ENCODE measurements at places on chromosomes 11 and 22.

- no peak for DNase-seq
These were observed 5.7 kb downstream of the CHADL start for GRCh38 chr22:41234815-41235695.

- no peak for DNase-seq
These were observed 960.7 kb upstream of the RAG2 start for GRCh38 chr11:37558619-37559210.

DNA sequence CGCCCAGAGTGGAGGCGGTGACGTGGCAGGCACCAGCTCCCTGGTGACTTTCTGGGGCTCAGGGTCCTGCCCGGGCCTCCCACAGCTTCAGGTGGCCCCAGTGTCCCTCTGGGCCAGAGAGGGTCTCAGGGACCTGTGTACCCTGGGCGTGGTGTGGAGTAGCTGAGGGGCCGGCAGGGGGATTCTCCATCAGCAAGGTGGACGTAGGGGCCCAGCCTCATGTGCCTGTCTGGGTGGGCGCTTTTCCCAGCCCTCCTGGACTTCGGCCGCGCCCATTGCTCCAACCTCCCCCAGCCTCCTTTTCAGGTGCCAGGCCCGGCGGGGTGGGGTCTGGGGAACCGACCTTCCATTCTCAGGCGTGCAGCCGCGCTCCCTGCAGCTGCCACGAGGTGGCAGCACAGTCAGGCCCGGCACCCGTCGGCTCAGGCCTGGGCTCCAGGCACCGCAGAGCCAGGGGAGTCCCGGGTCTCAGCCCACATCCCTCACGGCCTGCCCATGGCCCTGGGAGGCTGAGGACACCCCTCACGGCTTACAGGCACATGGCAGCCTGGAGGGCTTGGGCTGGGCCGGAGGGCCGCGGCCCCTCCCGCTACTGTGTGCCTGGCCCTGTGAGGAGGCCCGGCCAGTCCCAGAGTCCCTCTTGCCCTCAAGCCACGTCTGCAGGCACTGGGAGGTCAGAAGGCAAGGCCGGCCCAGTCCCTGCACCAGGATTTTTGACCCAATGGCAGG is 19.9 kb upstream of the MUC5B start:
- peak; percentile 45 for DNase-seq

- DNase-seq, result no peak
These were observed 17.2 kb downstream of the TOB2 start for GRCh38 chr22:41429232-41429950.

DNA sequence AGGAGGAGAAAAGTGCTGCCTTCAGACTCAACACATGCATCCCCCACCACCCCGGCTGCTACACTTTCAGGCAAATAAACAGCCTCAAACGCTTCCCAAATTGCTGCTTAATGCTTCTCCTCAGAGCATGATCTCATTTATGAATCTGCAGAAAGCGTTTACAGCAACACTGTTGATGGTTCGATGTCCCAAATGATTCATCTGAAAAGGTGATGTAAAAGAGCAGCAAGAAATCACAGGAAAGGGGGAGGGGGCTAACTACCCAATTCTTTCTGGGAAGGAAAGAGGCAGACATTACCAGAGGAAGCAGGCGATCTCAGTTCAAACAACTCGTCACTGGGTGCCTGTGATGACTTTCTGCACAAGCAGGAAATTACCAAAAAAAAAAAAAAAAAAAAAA is 119.6 kb downstream of the TENM4 start:
- DNase-seq, result no peak

- no peak for DNase-seq
These were observed 39.7 kb upstream of the ACCSL start for GRCh38 chr11:44008088-44008501.

GRCh38 chr11:74397501-74398243 is 561 bp downstream of the PGM2L1 start:
- DNase-seq, result no peak

- no peak for DNase-seq
These were observed 865 bp upstream of the ZNF280A start for GRCh38 chr22:22520667-22521602.

- DNase-seq, result no peak
These were observed 545 bp upstream of the ZDHHC13 start for GRCh38 chr11:19116276-19116970.

- no peak for DNase-seq
These were observed 5.4 kb downstream of the FJX1 start for GRCh38 chr11:35623621-35624168.

- no peak for DNase-seq
These were observed 33.9 kb upstream of the EIF3M start for GRCh38 chr11:32549611-32550187.

- no peak for DNase-seq
These were observed 112.3 kb downstream of the MAML2 start for GRCh38 chr11:96230686-96231085.

- DNase-seq, result no peak
These were observed 515.1 kb downstream of the INSC start for GRCh38 chr11:15629690-15630321.

GRCh38 chr11:35363854-35364780 is 55.2 kb downstream of the SLC1A2 start:
- no peak for DNase-seq

DNA sequence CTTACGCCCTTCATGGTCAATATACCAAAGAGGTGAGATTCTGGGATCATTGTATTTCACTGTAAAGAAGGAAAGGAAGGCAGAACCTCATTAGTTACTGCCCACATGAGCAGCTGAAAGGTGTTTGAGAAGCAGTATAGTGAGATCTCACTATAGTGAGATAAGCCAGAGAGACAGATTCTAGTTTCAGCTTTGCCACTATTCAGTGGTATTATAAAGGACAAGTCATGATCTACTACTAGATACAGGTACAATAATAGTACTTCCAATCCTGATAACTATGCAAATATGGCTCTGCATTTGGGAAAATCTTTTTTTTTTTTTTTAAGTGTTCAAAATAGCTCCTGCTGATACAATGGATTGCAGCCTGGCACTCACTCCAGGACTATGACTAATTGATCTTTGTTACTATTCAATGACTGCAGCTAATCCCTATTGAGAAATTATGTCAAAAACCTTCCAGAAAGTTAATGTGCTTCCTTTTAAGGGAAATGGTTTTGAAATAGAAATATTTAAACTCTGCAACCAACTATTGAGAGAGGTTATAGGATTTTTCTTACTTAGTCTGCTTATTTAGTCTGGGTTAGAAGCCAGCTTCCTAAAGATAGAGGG is 8.3 kb upstream of the DLAT start:
- no peak for DNase-seq

GRCh38 chr22:39510529-39511149 is 8.5 kb downstream of the MIEF1 start:
- DNase-seq, result no peak

- no peak for DNase-seq
These were observed 40.3 kb downstream of the GALNT18 start for GRCh38 chr11:11581481-11581880.

GRCh38 chr11:65213322-65214211 is 31.8 kb downstream of the CAPN1 start:
- DNase-seq, result no peak

DNA sequence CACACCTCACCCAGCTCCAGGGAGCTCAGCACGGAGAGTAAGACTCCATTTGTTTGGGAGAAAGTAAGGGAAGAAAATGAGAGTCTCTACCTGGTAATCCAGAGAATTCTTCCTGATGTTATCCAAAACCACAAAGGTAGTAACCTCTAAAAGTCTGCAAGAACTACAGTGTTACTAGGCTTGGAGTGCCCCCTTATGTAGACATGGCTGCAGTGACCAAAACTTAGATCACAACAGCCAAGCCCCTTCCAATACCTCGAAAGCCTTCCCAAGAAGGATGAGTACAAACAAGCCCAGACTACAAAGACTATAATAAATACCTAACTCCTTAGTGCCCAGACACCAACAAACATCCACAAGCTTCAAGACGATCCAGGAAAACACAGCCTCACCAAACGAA is 4.9 kb downstream of the UBE2L6 start:
- no peak for DNase-seq

DNA sequence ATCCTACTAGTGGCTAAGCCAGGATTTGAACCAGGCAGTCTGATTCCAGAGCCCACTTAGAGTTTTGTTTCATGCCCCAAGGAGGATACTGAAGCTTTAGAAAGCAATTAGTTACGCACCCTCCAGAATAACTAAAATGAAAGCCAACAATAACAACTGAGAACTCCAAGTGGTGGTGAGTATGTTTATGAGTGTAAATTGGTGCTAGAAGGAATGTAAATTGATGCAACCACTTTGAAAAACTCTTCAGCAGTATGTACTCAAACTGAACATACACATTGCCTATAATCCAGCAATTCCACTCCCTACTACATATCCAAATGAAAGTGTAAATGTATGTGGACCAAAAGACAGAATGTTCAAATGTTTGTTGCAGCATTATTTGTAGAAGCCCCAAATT is 6.7 kb upstream of the ARL14EP start:
- no peak for DNase-seq

DNA sequence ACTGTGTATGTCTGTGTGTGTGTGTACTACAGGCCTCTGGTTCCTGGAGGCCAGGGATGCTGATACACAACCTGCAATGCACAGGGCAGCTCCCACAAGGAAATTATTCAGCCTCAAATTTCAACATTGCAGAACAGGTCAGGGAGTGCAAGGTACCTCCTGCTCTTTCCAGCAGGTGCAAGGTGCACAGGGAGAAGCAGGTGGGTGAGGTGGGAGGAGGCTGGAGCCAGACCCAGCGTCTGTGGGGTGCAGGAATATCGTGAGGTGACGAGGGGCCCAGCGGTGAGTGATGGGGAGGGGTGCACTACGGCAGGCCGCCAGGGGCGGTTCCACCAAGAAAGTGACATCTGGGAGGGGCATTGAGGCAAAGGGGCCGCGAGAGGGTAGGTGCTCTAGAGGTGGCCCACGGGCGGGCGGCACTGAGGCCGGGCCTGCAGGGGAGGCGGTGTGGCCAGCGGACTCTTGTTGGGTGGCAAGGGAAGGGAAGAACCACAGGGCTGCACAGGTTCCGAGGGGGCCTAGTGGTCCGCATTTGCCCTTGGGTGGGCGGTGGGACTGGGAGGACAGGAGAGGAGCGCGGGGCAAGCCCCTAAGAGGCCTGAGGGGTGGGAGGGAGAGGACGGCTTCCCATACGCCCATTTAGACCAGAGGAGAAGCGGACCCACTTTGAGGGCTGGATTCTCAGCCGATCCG is 21.6 kb downstream of the DGCR6L start:
- DNase-seq, result no peak

DNA sequence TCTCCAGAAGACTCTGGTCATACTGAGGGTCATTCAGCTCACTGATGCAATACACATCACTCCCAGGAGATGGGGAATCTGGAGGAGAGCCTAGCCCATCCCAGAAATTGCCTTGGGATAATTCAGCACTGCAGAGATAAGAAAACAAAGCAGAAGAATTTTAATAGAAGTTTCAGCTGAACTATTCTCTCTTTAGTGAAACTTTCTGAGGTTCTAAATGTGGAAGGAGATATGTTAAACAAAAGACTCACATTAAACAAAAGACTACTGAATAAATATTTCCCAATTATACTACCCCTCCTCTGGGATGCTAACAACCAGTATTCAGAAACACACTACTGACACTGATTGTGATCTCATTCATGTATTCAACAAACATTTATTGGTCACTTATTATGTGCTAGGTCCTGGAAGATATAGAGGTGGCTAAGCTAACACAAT is 47.8 kb downstream of the C2CD3 start:
- no peak for DNase-seq

GRCh38 chr11:18144243-18144642 is 11.9 kb downstream of the MRGPRX3 start:
- no peak for DNase-seq

- DNase-seq, result no peak
These were observed 138.1 kb upstream of the SORL1-AS1 start for GRCh38 chr11:121590772-121591404.

- DNase-seq, result no peak
These were observed 96.9 kb upstream of the ANO1 start for GRCh38 chr11:69981119-69981784.

DNA sequence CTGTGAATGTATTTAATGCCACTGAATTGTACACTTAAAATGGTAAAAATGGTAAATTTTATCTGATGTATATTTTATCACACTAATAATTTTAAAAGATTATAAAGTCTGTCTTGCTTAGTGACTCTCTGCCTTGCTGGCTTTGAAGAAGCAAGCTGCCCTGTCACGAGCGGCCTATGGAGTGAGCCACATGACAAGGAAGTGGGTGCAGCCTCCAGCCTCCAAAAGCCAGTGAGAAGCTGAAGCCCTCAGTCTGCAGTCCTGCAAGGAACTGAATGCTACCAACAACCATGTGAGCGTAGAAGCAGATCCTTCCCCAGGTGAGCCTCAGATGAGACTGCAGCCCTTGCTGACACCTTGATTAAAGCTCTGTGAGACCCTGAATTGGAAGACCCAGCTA is 20.0 kb downstream of the C11orf24 start:
- DNase-seq, result no peak

DNA sequence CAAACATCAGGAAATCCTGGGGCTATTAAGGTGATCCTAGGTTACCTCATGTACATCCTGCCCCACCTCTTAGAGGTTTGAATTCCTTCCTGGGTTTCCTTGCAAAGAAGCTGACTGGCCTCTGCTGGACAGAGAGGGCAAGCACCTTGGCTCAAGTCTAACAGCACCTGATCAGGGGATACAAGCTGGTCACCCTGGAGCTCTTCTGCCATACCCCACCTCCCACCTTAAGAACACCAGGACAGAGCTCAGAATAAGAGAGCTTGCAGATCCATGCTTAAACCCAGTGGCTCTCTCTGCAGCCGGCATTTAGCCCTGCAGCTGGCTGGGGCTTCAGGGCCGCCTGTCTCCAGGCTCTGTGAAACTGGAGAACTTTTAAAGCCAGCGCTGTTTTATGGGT is 386.6 kb upstream of the NARS2 start:
- no peak for DNase-seq

GRCh38 chr22:36580371-36580770 is 51.4 kb upstream of the EIF3D start:
- no peak for DNase-seq

GRCh38 chr22:17968126-17968525 is 56.2 kb downstream of the MICAL3 start:
- DNase-seq, result no peak

- DNase-seq, result no peak
These were observed 44.3 kb upstream of the IGSF9B start for GRCh38 chr11:134001088-134001487.

Data from activated CD8-positive, alpha-beta memory T cell treated with anti-CD3 and anti-CD28 coated beads for 48 hours (primary cell).